ENCODE measurements at places on chromosomes 6 and 20. TPM values are rescaled to one million over a fixed set of nuclear protein-coding genes. Genes with fewer than 3 reads are reported as not detected.

DNA sequence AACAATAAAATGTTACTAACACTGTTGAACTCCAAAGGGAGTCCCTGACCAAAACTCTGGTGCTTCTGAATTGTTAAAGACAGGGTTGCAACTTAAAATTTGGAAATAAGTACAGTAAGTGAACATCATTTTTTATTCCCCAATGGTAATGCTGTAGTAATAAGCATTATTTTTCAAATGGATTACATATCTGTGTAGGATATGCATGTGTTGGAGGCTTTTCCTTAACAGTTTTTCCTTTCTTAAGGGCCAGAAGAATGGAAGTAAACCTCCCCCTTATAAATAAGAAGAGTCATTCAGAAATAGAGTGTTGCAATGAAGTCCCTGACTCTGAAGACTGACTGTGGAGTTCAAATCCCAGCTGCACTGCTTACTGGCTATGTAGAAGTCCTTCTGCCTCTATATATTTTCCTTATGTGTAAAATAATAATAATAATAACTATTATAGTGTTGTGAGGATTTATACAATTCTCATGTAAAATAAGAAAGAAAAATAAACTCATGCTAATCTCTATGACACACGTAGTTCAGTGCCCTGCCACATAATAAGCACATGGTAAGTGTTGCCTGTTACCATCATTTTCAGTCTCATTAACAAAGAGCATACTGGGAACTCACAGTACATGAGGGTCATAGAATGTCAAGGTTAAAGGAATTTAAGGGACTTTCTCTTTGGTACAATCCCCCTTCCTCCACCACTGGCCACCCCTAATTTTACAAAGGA is 129.8 kb upstream of the SMLR1 start:
- DNase-seq = no peak

DNA sequence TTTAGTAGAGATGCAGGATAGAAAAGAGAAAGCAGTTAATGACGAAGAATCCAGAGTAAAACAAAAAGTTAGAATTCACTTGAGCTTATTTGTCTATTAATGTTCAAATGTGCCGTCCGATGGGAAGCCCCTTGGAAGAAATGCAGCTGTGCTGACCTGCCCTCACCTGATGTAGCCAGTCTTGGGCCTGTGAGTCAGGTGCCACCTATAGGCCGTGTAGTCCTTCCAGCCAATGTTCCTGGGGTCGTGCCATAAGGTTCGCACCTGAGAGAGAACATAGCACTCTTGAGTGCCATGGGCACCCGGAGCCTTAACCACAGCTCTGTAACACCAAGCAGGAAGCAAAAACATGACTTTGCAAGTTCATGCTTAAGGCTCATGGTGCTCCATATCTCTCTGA is 32.4 kb downstream of the THBS2 start:
- DNase-seq = no peak

- DNase-seq = no peak
These were observed 39.9 kb downstream of the SRC start for GRCh38 chr20:37385659-37386504.

DNA sequence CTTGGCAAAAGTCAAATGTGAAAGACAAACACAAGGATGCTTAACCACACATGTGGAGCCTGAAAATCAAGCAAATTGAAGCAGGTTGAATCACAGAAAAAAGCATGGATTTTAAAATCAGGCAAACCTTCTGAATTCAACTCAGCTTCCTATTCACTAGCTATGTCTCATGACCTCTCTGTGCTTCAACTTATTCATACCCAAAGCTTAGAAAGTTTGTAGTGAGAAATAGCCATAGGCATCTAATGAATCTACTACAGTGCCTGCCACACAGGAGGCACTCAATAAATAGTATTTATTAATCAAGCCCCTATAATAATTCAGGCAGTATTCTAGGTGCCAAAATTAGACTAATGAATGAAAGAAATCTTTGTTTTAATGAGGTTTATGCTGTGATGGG is 112.2 kb upstream of the TNFAIP3 start:
- no peak for DNase-seq

DNA sequence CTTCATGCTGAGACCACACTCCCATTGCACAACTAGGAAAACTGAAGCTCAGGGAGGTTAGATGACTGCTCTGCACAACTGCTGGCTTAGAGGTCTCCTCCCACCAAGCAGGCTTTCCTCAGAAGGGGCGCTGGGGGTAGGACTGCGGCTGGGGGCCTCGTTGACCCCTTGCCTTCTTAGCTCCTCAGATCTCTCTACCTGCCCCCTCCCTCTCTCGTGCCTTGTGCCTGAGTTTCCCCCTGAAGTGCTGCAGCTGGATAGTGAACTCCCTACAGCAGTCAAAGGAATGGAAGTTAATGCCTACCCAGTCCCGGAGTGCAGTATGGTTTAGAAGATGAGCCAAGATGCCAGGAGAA is 149.8 kb downstream of the GRM4 start:
- DNase-seq = no peak

DNA sequence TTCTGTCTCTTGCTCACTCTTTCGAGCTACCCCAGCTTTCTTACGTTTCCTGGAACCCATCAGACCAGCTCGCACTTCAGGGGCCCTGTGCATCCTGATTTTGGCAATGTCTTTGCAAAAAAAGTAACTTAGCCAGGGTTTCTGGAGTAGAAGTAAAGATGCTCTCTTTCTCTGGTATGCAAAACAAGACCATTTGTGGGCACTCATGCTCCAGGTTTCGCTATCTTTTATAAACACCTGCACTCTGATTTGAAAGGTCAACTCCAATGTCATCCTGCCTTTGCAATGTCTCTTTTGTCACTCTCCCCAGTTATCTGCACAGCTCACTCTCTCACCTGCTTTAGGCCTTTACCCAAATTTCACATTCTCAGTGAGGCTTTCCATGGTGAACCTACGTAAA is 869.1 kb downstream of the QKI start:
- no peak for DNase-seq

DNA sequence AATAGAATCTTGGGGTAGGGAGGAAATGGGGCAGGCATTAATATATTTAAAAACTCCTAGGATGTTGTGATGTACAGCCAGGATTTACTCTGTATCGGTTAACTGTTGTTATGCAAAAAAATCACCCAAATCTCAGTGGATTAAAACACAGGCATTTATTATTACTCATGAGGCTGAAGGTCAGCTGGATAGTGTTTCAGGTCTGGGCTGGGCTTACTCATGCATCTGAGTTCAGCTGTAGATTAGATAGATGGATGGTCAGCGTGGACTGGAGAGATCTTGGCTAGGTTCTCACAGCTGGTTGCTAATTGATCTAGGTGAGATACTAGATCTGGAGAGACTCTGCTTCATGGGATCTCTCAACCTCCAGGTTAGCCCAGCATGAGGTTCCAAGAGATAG is 131.4 kb downstream of the BTBD3 start:
- DNase-seq = no peak

DNA sequence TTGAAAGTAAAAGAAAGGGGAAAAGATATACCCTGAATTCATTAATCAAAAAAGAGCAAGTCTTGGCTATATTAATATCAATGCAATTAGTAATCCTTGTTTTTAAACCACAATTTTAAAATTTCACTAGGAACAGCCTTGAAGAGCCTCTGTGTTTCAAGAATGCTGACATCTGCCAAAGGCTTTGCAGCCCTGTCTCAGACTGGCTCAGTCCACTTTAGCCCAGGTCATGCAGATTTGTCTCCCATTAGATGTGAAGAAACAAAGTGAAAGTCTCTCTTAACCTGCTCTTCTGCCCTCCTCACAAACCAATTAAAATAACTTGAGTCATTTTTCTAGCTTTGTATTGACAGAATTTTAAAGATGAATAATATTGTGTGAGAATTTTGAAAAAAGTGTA is 102.7 kb upstream of the CARMIL1 start:
- DNase-seq = no peak

DNA sequence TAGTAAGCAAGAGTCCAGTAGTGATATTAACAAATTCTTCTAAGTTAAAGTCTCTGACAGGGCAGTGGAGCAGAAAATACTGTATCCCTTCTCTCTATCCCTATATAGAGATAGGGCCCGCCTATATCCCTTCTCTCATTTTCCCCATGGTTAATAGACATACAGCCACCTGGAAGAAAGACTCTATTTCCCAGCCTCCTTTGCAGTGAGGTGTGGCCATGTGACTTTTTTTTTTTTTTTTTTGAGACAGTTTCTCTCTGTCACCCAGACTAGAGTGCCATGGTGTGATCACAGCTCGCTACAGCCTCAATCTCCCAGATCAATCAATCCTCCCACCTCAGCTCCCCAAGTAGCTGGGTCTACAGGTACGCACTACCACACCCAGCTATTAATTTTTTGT is 16.7 kb upstream of the CDK5RAP1 start:
- DNase-seq = no peak

DNA sequence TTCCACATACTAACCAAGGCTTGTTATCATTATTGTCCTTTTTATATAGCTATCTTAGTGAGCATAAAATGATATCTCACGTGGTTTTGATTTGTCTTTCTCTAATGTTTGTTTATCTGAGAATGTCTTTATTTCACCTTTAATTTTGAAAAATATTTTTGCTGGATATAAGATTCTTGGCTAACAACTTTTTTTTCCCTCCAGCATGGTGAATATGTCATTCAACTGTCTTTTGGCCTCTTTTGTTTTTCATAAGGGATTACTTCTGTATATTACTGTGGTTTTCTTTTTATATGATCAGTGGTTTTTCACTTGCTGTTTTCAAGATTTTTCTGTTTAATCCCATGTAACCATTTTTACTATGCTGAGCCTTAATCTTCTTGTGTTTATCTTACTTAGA is 141.0 kb downstream of the GRM1 start:
- DNase-seq = no peak

DNA sequence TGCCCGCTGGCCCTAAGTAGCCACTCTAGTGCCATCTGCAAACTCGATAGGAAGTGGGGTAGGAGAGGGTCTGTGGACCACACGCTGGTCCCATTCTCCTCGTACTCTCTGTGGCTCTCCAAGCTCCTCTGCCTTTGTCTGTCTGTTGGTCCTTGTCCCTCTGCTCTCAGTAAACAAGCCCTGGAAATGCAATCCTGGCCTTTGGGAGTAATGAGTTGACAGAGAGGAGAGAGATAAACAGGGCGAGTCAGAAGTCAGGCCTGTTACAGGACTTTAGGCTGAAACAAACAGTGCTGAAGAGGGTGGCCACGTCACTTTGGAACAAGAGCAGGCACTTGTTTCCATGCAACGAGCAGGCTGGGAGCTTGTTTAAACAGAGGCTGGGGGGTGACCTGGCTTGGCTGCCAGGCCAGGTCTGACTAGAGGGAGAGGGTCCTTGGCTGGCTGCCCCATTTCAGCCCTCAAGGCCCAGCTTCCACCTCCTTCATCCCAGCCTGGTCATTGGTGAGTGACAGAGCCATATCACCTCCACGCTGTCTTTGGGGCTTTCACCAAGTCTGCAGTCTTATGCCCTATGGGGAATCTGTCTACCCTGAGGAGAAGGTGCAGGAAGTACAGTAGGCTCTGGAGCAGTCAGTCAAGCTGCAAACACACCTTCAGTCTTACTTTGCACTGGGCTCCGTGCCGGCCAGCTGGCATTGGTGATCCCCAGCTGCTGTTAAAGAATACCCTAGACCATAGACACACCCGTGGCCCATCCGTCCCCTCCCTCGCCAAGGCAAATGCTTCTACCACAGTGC is 22.6 kb downstream of the FOXP4 start:
- no peak for DNase-seq

DNA sequence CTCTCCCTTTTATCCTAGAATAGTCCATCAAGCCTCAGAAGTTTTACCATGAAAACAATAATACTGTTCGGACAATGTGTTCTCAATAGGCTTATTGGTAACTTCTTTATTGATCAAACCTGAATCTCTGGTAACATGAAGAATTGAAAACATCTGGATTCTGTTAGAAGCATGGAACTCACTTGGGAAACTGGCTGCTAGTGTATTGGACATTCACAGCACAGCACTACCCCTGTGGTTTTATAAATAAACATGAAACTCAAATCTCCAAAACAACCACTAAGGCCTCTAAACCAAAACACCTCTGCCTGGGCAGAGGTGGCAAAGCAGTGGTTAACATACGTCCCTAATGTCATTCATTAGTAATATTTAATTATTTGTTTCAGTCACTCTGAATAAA is 157.6 kb upstream of the KCNQ5 start:
- no peak for DNase-seq

- DNase-seq = no peak
These were observed 123.8 kb upstream of the QKI start for GRCh38 chr6:163290545-163291274.

DNA sequence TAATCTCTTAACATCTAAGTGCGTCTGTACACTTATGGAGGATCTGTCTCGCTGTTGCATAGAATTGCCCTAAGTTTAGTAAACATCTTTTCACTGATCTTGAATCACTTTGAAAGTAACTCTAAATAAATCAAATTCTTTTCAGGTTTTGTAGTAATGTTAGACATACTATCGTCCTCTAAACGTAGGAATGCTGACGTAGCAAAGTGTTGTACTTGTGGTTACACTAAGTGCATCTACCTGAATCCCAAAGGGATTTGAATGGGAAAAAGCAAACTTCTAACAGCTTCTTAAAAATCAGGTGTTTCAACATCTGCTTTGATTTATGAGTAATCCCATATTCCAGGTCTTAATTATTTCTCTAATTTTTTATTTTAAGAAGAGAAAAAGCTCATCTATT is 49.8 kb downstream of the MAP7 start:
- DNase-seq = no peak

DNA sequence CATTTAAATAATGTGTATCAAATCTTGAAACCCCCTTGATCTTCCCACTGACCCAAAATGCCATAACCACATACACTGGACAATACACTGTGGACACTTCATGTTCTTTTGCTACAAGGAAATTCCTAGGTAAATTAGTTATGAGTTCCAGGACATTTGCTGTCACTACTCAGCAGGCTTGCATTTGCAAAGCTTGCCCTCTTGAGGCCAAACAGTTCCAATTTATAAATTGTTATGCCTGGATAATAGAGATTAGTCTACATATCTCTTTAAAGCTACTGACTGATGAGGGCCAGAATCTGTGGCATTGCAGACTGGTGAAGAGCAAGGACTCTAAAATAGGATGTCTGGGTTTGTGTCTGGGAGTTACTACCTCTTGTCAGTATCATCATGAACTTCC is 17.4 kb upstream of the RAB32 start:
- no peak for DNase-seq

GRCh38 chr20:2469991-2470422 is 582 bp downstream of the SNRPB start:
- no peak for DNase-seq

- no peak for DNase-seq
These were observed 137.0 kb upstream of the HEY2 start for GRCh38 chr6:125612345-125612846.

GRCh38 chr20:23298155-23298554 is 52.4 kb upstream of the NXT1 start:
- no peak for DNase-seq

GNRH2 gene
- polyA plus RNA-seq = 0.40 TPM

RIMS1 gene
- 1.3 TPM for polyA plus RNA-seq

BNIP5 gene
- 0.21 TPM for polyA plus RNA-seq

HSPA12B gene
- polyA plus RNA-seq = 14.4 TPM

ADGRF1 gene
- polyA plus RNA-seq = 36.3 TPM

C6orf141 gene
- 0.65 TPM for polyA plus RNA-seq

NMBR gene
- 0.29 TPM for polyA plus RNA-seq

CFAP206 gene
- polyA plus RNA-seq = 3.7 TPM

THBD gene
- 4.5 TPM for polyA plus RNA-seq

All from left renal cortex interstitium (tissue), 4 donors.